NK-92 treated with Interleukin-12 subunit alpha and Interleukin-12 subunit beta, amount 100 ng/mL, for 24 hours (cell line): ENCODE measurements at places on chromosomes 7 and 10.

DNA sequence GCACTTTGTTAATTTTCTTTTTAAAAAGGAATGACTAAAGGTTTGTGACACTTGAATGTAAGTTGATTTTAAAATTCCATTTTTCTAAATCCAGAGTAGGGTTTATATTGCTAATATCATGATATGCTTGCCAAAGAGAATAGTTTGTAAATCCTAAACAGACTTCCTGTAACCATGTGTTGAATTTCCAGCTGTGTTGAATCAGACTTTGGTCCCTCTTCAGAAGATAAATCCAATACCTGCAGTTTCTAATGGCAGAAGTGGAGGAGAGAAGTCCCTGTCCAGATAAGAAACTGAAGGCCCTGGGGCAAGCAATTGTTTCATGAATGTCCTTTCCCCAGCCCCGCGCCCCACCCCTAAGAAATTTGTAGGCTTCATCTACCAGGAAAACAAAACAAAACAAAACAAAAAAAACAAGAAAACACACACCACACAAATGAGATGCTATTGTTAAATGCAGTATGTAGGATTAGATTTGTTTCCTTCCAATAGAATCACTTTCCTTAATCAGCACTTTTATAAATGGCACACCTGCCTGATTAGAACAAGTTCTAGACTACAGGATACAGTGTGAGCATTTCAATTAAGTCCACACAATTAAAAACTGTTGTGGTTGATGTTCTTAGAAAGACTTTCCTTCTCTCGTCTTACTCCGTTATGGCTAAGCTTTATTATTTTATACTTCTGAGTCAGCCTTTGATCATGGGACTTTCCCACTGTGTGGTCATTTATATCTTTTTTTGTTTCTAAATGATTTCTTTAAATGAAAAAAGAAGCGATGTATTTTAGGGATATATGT, 122.8 kb downstream of the KAT6B start:
- no peak for DNase-seq

DNA sequence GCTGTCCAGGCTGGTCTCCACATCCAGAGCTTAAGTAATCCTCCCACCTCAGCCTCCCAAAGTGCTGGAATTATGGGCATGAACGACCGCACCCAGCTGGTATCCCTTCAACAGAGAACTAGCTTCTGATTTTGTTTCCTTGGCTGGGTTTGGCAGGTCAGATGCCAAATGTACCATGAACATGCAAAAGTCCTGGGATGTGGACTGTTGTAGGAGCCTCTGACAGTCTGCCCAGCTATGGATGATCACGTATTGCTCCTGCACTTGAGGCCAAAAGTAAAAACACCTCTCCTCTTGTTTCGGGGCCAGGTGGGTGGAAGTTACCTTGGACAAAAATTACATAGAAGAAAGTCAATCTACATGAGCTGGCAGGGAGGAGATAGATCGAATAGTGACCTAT, 699.5 kb downstream of the TYW1 start:
- no peak for DNase-seq

DNA sequence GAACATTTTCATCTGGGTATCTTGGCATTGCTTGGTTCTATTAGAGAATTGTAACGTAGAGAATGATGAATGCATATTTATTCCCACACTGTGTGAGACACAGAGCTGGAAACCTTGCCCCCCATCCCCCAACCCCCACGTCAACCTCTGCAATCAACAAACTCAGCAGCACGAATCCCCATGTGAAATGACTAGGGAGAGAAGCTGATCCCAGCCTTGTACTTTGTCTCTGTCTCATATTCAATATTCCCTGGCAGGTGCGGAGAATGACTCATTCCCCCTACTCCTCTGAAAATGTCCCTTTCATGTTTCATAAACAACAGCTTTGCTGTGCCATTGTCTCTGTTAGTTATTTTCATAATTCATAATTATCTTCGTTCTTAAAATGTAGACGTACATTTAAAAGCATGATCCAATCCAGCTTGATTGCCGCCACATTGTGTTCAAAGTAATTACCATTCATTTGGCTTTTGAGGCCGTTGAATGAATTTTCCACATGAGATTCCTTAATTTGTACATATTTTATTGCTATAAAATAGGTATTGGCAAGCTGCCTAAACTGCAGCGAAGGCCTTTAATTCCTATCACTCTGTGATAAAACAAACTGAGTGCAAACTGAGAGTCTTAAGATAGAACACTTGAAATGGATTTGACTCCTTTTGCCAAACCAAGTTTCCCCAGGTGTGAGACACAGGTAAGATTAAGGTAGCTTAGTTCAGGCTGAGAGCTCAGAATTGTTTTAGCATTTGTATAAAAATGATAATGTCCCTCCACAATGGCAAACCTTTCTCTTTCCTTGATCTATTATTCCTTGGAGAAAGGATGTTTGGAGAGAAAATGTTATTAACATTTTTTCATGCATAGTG, 920.2 kb downstream of the TYW1 start:
- DNase-seq = no peak

DNA sequence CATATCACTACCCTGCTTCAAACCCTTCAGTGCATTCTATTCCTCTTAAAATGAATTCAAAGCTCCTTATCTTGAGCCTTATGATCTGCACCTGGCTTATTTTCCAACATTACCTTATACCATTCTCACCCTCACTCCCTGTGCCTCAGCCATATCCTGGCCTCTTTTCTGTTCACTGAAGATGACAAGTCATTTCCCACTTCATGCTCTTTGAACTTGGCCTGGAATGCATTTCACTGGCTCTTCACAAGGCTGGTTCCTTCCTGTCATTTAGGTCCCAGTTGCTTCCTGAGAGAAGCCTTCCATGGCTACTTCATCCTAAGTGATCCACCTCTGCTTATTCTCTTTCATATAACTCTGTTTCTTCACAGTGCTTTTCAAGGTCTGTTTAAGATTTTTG, 3.2 kb upstream of the LIPF start:
- DNase-seq = no peak

DNA sequence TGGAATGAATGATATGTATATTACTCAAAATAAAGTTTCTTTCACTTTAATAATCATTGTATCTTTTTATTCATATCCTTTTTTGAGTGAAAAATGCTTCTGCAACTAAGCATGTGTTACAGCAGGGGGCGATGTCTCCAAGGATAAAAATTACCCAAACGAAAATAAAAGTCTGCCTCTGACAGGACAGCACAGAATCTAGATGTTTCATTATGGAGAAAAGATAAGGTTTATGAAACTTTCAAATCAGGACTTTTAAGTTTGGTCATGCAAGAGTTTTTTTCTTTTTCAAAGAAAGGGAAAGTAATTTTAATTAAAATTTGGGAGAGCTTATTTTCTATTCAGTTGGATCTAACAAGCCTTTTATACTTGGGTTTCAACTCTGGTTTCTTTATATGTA, 48.4 kb downstream of the TES start:
- DNase-seq = no peak

DNA sequence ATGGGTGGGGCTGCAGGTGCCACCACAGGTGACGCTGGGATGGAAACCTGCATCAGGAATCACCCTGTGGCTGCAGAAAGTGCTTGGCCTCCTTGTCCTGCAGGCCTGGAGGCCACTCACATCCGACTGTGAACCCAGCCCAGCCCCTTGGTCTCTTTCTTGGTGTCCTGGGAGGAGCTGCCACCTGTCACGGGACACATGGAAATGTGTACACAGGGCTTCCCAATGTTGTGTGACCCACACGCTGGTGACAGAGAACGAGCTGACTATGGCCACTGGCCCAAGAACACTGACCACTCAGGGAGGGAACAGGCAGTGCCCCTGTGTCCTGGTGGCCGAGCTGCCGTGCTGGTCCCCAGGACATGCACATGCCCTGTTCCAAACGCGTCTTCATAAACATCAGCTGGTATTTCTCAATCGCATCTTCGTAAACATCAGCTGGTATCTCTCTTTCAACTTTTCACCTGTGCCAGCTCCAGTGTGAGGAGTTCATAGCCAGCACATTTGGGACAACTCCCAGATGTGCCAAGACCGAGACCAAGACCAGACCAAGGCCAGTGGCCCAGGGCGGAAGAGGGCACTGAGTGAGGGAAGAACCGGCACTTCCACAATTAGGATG, 57.9 kb upstream of the INPP5A start:
- no peak for DNase-seq

DNA sequence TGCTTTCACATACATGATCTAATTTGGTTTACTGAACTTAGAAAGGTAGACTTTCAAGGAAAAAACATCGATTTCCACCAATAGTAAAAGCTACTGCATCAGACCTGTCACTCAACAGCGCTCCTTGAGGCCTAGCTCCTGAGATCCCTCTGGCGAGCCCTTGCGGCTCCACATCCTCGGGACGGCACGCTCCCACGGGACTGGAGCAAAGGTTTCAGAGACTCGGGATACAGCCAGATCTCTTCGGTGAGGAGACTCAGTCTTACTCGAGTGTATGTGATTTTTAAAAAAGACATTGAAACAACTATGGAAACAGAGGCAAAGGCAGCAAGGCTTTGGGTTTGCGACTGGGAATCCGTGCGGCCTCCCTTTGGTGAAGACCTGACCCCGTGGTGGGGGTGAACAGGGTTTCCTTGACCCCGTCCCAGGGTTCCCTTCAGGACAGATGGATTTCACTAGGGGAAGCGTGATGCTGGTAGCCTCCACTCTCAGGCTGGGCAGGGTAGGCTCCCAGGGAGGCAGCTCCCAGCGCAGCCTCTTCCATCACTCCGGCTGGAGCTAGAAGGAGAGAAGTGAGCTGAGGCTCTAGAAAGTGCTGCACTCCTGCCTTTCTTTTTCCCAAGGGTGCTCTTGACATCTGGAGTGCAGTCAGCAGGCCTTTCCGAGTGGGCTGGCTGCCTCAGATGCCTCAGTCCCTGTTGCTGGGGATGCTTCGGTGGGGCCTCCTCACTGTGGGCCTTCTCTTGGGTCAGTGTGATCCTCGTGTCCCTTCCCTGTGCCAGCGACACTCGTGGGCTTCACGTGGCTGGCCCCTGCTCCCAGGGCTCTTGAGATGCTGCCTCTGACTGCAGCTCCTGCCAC, 5.8 kb upstream of the ATP6V0E2 start:
- no peak for DNase-seq

- DNase-seq = no peak
Measured at GRCh38 chr7:77467408-77467807, 51.3 kb upstream of the GSAP start.

DNA sequence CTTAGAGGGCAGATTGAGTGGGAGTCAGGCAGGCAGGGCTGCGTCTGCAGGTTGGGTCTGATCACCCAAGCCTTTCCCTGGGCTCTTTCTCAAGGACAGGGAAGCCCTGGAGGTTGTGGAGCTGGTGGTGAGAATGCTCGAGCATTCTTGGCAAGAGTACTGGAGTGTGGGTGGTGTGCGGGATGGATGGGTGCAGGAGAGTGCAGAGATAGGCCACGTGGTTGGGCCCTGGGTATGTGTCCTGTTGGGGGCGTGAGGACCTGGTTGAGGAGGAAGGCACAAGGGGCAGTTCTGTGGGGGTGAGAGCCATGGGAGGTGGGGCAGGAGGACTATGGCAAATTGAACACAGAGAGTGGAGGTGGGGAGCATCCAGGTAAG, 135.9 kb downstream of the PTPN20 start:
- DNase-seq = no peak

DNA sequence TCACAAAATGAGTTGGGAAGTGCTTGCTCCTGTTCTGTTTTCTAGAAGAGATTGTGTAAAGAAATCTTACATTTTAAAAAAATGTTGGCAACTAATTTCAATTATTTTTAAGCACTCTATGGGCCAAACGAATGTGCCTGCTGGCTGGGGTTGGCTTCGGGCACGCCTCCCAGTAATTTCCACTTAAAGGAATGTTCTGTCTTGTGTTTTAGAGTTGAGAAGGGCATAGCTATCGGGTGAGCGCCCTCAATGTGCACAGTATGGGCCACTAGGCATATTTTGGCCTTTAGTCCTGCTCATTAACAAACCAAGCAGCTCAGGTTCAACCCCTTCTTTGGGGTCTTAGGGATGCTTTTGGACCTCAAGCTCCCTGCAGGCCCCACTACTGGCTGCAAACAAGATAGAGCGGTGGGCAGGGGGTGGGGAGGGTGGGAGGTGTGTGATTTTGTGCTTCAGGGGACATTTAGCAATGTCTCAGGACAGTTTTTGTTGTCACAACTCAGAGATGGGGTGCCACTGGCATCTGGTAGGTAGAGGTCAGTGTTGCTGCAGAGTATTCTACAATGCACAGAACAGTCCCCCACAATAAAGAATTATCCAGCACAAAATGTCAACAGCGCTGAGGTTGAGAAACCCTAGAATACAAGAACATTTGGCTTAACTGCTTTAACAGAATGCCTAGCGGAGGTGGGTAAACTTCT, 40.7 kb downstream of the TACC2 start:
- no peak for DNase-seq

- DNase-seq = no peak
Measured at GRCh38 chr10:13470270-13470669, 58.5 kb downstream of the BEND7 start.

DNA sequence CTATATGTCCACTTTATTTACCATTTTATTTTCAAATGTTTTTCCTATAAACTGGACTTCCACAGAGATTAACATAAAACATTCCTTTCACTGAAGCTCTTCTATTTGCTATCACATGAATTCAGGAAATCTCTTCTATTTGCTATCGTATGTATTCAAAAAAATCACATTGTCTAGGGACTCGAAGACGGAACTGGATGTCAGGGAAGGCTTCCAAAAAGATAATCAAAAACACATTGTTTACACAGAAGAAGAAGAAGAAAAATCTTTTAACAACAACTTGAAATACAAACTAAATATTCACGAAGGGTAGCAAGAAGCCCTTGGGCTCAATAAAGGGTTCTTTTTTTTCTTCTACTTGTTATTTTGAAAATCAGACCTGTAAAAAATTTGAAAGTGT, 426.1 kb upstream of the LRRN3 start:
- DNase-seq = no peak

- no peak for DNase-seq
Measured at GRCh38 chr7:36637417-36637816, 86.9 kb downstream of the AOAH start.

- DNase-seq = no peak
Measured at GRCh38 chr10:70540089-70540788, 61.7 kb downstream of the PALD1 start.

DNA sequence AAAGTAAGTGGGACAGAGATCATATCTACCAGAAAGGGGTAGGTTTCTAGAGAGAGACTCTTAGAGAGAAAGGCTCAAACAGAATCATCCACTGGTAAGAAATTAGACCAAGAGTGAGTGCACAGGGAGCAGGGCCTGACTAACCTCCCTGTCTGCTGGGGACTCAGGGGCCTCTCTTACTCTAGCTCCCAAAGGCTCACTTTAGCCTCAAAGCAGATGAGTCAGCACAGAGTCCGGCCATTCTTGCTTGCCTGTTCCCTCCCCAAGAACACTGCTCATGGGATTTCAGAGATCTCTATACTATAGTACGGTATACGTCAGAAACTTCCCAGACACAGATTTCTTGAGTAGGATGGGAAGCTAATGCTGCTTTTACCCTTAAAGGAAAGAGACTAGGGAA, 32.7 kb downstream of the RBM28 start:
- no peak for DNase-seq

- no peak for DNase-seq
Measured at GRCh38 chr10:126372396-126372795, 15.9 kb downstream of the ADAM12 start.
